Stimulated activated CD8-positive, alpha-beta memory T cell treated with anti-CD3 and anti-CD28 coated beads, Interleukin-15, amount 100 ng/mL, for 4 hours (primary cell): ENCODE measurements at places on chromosomes 3 and 15.

DNA sequence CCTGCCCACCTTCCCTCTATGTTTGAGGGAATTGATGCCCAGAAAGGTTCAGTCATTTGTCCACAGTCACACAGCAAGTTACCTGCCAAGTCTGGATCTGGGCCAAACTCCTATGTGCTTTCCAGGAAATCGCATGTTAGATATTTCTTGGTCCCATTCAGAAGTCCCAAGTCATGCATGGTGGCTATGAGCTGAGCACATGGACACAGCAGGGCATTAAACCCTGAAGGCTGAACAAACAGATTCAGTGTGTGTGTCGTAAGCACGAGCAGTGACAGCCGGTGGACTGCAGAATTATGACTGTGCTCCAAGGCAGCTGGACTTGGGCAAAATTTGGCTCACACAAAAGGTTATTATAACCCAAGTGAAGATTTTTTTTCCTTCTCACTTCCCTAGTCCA is 11.4 kb upstream of the SLC6A6 start:
- DNase-seq, result no peak

DNA sequence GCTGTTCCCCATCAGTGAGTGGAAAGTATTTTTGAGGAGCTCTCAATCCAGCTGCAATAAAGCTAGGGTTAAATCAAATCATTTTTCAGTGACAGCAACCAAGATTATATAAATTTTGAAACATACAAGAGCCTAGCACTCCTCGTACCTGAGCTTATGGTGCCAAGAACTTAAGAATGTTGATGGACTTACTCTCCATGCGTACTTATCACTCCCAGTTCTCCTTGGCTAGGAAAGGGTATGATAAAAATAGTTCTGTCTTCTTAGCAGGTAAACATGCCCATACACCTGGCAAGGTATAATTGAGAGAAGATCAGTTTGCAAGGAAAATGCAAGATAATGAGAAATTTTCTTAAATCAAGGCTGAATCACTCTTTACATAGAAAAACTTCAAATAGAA is 64.5 kb upstream of the SEMA6D start:
- no peak for DNase-seq

DNA sequence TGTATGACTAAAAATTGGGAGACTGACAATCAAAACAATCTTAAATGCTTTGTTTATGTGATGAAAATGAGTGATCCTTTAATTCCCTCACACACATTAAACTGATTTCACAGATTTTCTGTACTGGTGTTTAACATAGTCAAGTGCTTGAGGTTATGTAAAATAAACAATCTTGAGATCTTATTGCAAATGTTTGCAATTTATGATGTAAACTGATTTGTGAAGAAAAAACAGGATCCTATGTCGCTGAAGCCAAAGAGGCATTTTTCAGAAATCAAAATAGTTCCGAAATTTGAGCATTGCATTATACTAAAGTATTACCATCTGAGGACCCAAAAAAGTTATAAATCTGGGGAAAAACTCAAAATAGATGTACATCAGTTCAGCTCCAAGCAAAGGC is 12.7 kb downstream of the SHOX2 start:
- DNase-seq, result no peak

DNA sequence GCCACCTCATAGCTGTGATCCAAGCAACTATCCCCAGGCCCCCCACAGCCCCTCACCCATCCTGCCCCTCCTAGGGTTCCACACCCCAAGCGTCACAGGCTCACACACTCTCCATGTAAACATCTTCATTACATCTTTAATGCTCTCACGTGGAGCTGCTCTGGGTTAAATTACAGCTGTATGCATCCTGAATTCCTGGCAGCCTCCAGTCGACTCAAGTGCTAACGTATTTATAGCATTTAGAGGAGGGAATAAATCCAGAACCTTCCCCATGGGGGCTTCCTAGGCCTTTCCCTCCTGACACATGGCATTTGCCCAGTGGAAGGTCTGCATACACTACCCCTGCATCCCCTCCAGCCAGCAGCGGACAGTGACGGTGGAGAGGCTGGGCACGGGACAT is 9.6 kb downstream of the C3orf18 start:
- no peak for DNase-seq

- no peak for DNase-seq
These were observed 174.5 kb downstream of the FNDC3B start for GRCh38 chr3:172213904-172214303.

- DNase-seq, result no peak
These were observed 5.0 kb downstream of the PTH1R start for GRCh38 chr3:46882377-46883053.

- DNase-seq, result no peak
These were observed 420.0 kb downstream of the ROBO2 start for GRCh38 chr3:77459926-77460325.

DNA sequence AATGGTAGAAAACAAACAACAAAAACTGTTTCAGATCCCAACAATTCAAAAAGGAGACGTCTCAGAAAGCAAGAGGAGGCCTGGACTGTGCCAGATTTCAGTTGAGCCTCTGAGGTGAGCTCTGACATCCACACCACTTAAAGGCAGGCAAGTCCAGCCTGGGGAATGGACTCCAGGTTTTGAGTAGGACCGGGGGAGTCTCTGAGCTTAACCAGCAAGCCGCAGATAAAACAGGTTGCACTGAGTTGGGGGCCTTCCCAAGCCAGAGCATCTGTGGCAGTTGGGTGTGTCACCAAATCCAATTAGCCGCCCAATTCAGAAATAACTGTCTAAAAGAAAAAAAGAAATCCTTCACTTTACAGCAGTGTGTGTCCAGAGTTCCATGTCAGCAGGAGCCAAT is 54.7 kb downstream of the OXNAD1 start:
- DNase-seq, result no peak

DNA sequence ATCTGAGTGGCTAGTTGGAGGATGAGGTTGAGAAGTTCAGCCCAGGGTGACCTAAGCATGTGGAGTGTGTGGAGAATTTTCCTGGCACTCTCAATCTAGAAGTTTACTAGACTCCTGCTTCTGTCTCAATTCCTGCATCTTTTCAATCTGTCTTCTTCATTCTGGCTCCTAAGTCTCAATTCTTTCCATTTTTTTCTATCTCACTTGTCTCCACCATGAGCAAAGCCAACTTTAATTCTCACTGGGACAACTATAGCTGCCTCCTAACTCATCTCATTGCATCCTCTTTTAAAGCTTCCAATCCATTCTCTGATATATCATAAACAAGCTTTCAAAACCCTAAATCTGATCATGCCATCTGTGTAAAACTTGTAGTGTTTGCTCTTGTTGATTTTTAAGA is 569.3 kb downstream of the NAALADL2 start:
- no peak for DNase-seq

DNA sequence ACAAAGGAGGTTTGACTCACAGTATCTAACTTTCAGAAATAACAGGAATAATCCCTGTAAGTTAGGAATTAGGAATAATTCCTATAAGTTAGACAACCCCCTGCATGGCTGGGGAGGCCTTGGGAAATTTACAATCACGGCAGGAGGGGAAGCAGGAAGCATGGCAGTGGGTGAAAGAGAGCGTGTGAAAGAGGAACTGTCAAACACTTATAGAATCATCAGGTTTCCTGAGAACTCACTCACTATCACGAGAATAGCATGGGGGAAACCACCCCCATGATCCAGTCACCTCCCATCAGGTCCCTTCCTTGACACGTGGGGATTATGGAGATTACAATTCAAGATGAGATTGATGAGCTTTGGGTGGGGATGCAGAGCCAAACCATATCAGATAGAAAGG is 385.5 kb downstream of the IL20RB start:
- DNase-seq, result no peak

DNA sequence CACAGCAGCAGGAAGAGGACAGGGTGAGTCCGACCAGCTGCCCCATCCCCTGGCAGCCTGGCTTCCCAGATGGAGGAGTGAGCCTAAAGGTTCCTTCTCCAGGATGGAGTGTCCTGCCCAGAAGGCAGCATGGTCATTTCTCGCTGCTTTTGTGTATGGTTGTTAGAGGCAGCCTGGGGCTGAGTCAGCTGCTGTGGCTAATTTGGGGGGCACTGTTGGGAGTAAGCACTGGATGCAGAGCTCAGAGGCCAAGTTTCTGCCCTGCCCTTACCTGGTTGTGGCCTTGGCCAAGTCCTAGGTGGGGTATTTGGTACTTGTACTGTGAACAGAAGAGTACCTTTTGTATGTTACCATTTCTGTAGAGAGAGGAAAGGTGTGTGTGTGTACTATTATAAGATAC is 78.6 kb downstream of the ADAMTS7 start:
- DNase-seq, result no peak

- DNase-seq, result no peak
These were observed 87.4 kb downstream of the CHST2 start for GRCh38 chr3:143206955-143207337.

GRCh38 chr3:63800097-63800496 is 19.0 kb upstream of the C3orf49 start:
- DNase-seq, result no peak

- DNase-seq, result no peak
These were observed 159.8 kb downstream of the THSD4 start for GRCh38 chr15:71275098-71275497.

- no peak for DNase-seq
These were observed 210.9 kb upstream of the LYSMD4 start for GRCh38 chr15:99944131-99944530.
